Suppressor macrophage treated with lipopolysaccharide for 1 hour (primary cell): ENCODE measurements at places on chromosomes 5 and 9.

DNA sequence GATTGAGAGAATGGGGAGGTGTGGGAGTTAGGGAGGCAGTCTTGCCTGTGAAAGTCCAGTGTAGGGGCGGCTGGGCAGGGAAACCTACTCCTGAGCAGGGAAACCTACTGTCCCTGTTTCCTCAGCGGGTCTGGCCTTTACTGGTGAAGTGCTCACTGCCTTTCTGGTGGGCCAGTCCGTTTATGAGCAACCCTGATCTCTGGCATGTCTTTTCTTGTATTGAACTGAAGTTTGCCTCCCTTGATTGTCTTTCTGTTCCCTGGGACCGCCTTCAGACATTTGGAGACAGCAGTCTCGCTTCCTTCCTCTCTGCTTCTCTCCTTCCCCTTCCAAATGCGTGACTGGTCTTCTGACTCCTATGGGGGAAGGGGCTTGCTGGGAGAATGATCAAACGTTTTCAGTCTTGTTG, 2.9 kb downstream of the SNX18 start:
- peak; percentile 76 for DNase-seq

DNA sequence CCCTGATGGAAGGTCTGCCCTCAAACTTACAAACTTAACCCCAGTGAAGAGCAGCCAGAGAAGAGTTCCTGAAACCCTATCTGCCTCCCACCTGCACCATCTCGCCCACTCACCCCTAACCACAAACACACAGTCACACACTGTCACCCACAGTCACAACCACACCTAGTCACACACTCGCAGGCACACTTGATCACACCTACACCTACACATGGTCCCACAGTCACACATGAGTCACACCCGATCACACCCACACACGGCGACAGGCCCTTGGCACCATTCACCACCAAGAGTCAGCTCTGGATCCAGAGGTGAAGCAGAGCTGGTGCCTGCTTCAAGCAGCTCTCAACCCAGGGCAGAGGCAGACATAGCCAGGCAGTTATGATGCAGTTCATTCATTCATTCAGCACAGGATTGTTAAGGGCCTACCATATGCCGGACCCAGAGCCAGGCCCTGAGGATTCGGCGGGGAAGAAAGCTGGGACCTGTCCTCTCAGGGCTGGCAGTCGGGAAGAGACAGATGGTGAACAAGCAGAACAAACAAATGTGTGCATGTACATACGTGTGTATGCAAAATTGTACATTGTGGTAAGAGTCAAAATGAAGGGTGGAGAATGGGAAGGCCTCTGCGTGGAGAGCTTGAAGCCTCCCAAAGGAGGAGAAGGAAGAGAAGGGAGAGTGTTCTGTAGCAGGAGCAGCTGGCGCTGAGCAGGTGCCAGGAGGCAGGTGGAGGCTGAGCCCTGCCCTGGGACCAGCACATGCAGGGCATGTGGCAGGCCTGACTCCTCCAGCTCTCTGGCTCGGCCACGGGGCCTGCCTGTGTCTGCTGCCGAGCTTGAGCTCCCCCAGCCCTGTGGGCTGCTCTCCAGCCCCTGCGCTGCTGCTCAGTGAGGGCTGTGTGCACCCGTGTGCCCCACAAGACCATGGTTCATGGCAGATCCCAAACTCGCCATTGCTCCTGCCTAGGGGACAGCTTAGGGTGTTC, 6.4 kb downstream of the TSPAN17 start:
- peak; percentile 68 for DNase-seq

- peak; percentile 12 for DNase-seq
These were observed 41.9 kb upstream of the RNF38 start for GRCh38 chr9:36441966-36442365.

DNA sequence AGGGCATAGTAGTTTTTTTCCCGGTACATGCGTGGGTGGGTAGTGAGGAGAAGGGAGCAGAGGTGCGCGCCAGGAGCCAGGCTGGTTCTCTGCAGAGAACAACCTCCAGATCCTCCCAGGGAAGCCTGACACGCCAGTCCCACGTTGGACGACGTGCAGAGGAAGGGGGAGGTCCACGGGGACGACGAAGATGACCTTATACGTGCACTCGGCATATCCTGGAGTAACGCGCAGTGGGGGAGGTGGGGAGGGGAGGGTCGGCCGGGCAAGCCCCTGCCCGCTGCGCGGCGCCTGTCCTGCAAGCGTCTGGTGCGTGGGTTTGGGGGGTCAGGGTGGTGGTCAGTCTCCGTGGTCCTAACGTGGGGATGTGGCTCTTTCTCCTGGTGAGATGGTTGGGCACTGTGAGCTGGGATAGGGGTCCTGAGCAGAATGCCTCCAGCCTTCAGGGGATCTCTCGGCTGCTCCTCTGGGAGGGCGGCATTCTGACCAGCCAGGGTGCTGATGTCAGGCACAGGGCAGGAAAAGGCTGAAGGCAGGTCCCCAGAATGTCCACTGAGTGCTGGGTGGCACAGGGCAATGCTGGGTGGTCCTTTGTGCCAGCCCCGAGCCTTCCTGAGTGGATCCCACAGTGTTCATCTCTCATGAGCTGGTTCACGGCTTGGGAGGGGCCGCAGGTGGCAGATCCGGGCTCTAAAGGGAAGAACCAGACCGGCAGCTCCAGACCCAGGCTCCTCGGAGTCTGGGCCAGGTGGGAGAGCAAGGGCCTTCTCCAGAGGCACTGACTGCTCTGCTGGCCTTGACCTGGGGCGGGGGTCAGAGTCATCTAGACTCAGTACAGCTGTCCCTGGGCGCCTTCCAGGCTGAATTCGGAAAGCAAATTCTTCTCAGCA, 10.5 kb upstream of the SCGB3A1 start:
- no peak for DNase-seq

- no peak for DNase-seq
These were observed 629.7 kb upstream of the ZNF608 start for GRCh38 chr5:125376059-125376641.

DNA sequence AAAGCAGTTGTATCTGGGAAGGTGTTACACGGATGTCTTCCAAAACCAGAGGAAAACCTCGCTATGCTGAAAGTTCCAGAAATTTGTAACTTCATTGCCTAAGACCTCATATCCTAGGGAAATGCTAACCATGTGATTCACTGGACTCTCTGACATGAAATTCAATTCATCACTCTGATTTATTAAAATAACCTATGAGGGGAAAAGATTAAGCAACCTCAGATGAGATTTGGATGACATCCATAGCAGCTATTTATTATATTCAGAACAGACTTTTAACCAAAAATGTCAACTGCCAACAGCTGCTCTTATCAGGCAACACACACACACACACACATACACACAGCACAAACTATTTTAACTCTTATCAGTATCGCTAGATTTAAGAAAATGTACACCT, 1006.4 kb upstream of the CTNND2 start:
- DNase-seq: no peak

DNA sequence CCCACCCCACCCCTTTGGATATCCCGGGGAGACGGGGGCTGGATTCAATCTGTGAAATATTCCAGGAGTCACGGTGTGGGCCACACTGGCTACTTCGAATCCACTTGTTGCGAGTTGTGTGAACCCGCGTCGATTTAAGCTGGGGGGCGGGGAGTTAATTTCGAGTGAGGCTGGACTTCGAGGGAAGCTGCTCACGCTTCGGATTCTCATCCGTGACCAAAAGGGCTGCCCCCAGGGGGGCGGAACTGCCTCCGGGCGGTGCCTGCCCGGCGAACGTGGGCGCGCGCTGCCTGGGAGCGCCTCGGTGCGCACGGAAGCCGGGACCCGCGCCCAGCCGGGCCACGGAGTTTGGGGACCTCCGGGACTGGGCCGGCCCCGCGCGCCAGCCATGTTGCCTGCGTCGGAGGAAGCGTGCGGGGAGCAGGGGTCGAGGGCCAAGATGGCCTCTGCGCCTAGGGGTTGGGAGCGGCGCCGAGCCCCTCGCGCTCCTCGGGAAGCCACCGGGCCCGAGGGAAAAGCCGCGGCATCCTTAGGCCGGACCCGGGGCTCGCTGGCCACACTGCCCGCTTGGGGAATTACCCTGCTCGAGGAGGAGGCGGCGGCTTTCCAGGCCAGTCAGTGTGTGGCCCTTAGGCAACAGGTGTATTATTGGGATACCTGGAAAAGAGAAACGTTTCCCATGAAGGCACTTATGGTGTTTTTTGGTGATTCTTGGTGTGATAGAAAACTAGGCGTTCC, 975 bp downstream of the OCLN start:
- DNase-seq: peak; percentile 56

GRCh38 chr9:87665505-87665904, 60.4 kb upstream of the CTSL start:
- no peak for DNase-seq

GRCh38 chr5:87081511-87082372, 185.9 kb upstream of the RASA1 start:
- DNase-seq: peak; percentile 74

GRCh38 chr9:68585034-68585761, 44.5 kb upstream of the TMEM252 start:
- no peak for DNase-seq

DNA sequence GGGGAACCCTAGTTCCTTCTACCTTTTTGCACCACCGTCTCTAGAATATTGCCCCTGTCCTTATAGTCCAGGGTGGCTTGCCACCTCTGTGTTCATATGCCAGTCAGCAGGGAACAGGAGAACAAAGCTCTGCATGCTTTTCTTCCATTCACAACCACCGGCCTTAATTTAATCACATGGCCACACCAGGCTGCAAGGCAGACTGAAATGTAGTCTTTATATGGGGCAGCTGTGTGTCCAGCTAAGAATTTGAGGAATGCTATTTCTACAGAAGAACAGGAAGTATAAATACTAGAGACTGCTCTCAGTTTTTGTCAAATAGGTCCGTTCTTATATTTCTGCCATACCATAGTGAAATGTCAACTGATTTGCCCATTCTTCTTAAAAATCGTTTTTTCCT, 5.8 kb downstream of the C5orf22 start:
- DNase-seq: no peak

GRCh38 chr9:2727374-2727773, 10.1 kb downstream of the KCNV2 start:
- no peak for DNase-seq

DNA sequence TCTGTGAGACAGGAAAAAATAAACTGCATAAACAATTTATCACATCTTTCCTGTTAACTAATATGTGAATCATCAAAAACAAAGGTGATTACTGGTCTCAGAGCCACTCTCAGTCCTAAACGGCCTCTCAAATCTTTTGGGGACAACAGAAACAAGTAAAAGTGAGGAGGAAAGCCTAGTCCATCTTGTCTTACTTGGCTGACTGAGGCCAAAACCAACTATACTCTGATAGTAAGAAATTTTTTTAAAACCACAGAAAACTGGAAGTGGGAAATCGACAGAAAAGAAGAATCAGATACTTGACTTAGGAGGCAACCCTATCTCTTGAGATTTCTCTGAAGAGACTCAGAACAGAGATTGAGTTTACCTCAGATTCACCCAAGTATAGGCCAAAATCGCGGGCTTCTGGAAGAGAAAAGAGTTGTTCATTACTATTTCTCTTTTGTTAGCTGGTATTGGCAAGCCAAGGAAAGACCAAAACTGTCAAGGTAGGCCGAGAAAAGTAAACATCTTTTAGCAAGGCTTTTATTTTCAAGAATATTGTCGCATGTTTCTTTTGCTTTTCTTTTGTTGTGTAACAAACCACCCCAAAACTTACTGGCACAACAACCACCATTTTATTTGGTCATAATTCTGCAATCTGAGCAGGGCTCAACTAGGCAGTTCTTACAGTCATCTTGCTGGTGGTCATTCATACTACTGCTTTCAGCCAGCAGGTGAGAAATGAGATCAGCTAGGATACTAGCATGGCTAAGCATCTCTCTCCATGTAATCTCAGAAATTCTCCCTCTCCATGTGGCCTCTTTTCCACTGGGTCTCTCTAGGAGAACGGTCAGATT, 46.1 kb downstream of the RFX3 start:
- no peak for DNase-seq

DNA sequence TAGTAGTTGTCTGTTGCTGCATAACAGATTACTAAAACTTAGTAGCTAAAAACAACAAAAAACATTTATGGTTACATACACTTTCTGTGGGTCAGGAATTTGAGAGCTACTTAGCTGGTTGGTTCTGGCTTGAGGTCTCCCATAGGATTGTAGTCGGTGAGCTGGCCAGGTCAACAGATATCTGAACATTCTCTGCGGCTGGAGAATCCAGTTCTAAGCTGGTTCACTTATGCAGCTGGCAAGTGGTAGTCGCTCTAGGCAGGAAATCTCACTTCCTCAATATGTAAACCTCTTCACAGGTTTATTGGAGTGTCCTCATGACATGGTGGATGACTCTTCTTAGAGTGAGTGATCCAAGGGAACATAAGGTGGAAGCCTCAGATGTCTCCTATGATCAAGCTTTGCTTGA, 65.7 kb upstream of the TNFAIP8 start:
- peak; percentile 66 for DNase-seq

DNA sequence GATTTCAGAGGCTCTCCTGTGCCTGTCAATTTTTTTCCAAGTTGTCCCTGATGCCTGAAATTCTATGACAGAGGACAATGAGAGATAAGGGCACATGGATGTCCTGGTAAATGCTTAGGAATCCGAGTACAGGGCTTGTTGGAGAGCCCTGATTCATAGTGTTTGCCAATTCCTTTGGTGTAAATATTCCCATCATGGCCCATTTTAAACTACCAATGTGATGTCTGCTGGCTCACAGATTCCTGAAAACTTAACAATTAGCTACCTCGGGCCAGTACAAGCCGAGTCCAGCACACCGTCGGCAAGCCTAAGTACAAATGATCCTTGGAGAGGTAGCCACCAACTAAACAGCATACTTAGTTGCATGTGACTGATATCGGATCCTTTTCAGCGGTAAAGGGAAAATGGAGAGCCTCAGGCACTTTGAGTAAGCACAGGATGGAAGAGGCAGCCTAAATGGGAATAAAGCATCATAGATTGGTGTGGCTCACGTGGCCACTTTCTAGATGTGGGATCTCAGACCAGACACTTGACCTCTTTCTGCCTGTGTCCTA, 3.6 kb downstream of the ITK start:
- no peak for DNase-seq

GRCh38 chr5:91313757-91314673, 69.1 kb downstream of the ARRDC3 start:
- DNase-seq: peak; percentile 98

- no peak for DNase-seq
These were observed 252.9 kb downstream of the MAT2B start for GRCh38 chr5:163758283-163758711.

DNA sequence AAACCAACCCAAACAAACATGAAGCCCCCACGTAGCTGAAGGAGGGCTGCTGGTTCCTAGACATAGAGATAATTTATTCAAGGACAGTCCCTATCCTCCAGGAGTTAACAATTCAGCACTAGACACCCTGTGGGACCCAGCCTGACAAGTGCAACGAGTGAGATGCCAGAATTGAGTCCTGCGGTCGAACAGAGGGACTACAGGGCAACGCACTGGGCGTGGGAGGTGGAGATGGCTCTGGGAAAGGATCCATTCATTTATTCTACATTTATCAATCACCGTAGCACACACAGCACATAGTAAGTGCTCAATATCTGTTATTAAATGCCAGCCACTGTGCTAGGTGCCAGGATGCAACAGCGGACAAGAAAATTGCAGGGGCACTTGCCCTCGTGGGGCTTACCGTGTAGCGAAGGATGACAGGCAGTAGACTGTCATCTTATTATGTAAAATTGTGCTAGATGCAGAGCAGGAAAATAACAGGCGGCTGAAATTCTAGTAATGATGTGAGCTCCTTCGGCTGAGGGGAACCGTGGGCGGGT, 855 bp upstream of the ARHGAP26 start:
- DNase-seq: peak; percentile 41

GRCh38 chr9:126331964-126332748, 5.5 kb downstream of the MVB12B start:
- DNase-seq: peak; percentile 19
